ENCODE measurements at places on chromosomes 1 and 21. TPM values are rescaled to one million over a fixed set of nuclear protein-coding genes. Genes with fewer than 3 reads are reported as not detected.

- no peak for DNase-seq
- H3K4me1 ChIP-seq: peaks cover 32% of the 10 kb centered on the region
- H3K27me3 ChIP-seq: no peaks in the 10 kb centered on the region
- no peak overlapping the region for H3K4me3 ChIP-seq
- no peaks in the 10 kb centered on the region for H3K36me3 ChIP-seq
These were observed 56.1 kb downstream of the SKI start for GRCh38 chr1:2283991-2284895.

The OR2L13 gene
- total RNA-seq: 0.17 TPM

The OR10J5 gene
- total RNA-seq: not detected

DNA sequence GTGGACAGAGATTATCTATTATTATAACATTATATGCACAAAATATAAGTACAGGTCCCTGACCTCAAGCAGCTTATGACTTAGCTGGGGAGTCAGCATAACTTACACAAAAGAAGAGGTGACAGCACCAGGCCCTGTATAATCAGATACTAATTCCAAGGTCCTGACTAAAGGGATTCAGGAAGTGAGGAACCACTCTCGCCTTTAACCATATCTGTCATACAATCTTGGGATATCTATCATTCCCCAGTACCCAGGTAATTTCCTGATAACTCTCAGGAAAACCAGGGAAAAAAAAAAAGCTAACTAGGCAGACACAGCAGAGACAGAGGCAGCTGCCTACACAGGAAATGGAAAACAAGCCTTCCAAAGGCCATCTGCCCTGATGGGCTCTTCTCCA is 78.5 kb upstream of the CAMK1G start:
- H3K36me3 ChIP-seq: no peaks in the 10 kb centered on the region
- no peak for DNase-seq
- no peaks in the 10 kb centered on the region for H3K4me1 ChIP-seq
- no peak overlapping the region for H3K4me3 ChIP-seq
- H3K27me3 ChIP-seq: no peaks in the 10 kb centered on the region
- no peak overlapping the region for H3K27ac ChIP-seq

The C1orf87 gene
- total RNA-seq: not detected

The GDAP2 gene
- total RNA-seq: 28.1 TPM

DNA sequence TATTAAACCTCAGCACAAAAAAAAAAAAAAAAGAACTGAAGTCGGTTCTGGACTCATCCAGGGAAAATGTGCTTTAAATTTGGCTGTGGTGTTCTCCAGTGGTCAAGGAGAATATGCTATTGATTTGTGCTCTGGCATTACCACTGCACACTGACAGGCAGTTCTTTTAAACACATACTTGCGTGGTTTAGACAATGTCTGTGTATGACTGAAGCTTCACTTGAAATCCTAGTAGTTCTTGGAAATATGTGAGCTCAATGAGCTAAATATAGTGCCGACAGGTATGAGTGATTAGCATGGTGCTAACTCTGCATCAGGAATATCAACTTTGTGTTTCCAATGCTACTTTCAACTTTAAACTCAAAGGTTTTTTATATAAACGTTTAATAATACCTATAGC is 415.6 kb downstream of the SMYD3 start:
- no peak overlapping the region for H3K4me3 ChIP-seq
- no peaks in the 10 kb centered on the region for H3K36me3 ChIP-seq
- no peaks in the 10 kb centered on the region for H3K4me1 ChIP-seq

DNA sequence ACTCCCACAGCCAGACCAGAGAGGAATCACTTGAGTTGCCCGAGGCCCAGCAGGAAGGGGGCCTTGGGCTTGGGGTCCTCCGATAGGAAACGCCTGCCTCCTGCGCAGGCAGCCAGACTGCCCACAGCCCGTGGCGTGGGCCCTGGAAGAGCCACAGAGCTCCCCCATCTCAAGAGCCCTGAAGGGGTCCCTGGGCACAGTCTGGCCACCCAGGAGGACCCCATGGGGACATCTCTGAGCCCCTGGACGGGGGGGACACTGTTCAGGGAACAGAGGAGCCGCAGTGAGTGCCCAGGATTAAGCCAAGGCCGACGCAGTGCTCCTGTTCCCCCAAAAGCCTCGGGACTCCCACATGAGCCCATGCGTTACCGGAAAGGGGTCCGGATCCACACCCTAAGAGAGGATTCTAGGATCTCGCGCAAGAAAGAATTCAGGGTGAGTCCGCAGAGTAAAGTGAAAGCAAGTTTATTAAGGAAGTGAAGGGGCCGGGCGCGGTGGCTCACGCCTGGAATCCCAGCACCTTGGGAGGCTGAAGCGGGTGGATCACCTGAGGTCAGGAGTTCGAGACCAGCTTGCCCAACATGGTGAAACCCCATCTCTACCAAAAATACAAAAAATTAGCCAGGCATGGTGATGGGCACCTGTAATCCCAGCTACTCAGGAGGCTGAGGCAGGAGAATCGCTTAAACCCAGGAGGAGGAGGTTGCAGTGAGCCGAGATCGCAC is 38.1 kb upstream of the LBR start:
- H3K36me3 ChIP-seq: no peaks in the 10 kb centered on the region
- H3K27me3 ChIP-seq: no peaks in the 10 kb centered on the region

The CD160 gene
- not detected for total RNA-seq

GRCh38 chr21:15446223-15446622 is 283.6 kb upstream of the USP25 start:
- no peaks in the 10 kb centered on the region for H3K36me3 ChIP-seq
- no peak overlapping the region for H3K27ac ChIP-seq
- H3K4me1 ChIP-seq: no peaks in the 10 kb centered on the region
- H3K27me3 ChIP-seq: no peaks in the 10 kb centered on the region
- DNase-seq: no peak

- H3K4me3 ChIP-seq: no peak overlapping the region
- H3K36me3 ChIP-seq: no peaks in the 10 kb centered on the region
- no peak overlapping the region for H3K27ac ChIP-seq
- H3K27me3 ChIP-seq: peaks cover 12% of the 10 kb centered on the region
- DNase-seq: no peak
These were observed 13.8 kb upstream of the SIM2 start for GRCh38 chr21:36684957-36685714.

The RWDD3 gene
- 27.5 TPM for total RNA-seq

DNA sequence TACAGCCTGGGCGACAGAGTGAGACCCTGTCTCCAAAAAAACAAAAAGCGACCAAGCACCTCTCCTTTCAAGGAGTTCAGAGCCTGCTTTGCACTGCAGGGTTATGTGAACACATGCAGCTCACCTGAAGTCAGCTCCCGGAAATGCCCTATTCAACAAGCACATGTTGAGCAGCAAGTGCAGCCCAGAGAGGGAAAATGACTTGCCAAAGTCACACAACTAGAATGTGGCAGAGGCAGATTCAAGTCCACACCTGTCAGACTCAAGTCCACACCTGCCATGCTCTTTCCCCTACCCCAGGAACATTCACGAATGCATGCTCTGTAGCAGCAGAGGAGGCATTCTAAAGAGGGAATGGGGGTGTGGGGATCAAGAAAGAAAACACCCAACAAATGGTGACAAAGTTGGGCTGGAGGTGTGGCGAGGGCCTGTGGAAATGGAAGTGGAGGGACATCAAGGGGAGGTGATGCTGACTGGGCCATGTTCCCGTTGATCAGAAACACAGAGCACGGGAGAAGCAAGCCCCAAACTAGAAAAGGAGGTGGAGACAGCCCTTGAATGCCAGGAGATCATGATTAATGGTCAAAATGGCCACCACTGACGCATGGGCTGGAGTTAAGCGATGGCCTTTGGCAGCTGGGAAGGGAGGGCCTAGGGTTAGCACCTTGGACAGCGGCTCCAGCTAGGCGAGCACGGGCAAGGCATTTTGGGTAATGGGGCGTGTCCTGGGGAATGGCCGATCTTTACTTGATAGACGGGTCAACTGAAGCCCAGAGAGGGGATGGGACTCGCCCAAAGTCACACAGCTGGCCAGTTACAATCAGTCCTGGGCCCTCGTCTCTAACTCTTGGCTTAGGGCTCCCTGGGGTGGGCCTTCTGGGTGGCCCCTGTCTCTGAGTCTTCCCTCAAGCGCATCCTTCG is 21.5 kb downstream of the RAP1GAP start:
- peaks cover 8% of the 10 kb centered on the region for H3K4me1 ChIP-seq
- H3K27ac ChIP-seq: no peak overlapping the region
- no peaks in the 10 kb centered on the region for H3K27me3 ChIP-seq
- DNase-seq: no peak
- H3K36me3 ChIP-seq: no peaks in the 10 kb centered on the region

- H3K4me1 ChIP-seq: no peaks in the 10 kb centered on the region
- no peaks in the 10 kb centered on the region for H3K36me3 ChIP-seq
- H3K4me3 ChIP-seq: no peak overlapping the region
- no peaks in the 10 kb centered on the region for H3K27me3 ChIP-seq
- no peak for DNase-seq
These were observed 122.7 kb downstream of the HMGB4 start for GRCh38 chr1:33986390-33987095.

GRCh38 chr1:210123383-210123782 is 109.2 kb upstream of the SERTAD4 start:
- no peak for DNase-seq
- no peaks in the 10 kb centered on the region for H3K4me1 ChIP-seq
- H3K27ac ChIP-seq: no peak overlapping the region
- no peaks in the 10 kb centered on the region for H3K27me3 ChIP-seq
- H3K4me3 ChIP-seq: no peak overlapping the region

DNA sequence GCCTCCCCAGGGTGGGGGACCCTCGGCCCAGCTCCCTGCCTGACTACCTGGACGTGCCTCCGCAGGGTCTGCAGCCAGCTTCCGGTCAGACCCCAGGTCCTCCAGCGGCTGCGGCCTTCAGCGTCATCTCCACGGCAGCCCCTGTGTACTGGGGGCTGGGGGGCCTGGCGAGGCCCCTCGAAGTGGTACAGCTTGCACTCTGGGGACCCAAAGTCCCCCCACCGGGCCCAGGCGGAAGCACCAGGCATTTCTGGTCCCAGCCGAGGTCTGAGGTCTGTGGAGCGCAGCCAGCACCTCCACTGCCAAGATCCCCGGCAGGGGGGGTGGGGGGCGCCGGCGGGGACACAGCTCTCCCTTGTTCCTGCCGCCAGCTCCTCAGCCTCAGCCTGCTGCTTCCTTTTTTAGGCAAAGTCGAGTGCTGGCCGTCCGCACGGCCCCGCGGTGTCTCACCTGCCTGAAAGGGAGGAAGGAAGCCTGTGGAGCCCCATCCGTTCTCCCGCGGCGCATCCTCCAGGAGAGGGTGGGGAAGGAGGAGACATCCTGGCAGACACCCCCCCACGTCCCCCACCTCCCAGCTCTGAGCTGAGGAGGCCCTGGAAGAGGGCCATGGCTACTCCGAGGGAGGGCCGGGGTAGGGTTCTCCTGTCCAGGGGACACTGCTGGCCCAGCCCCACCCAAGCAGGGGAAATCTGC is 1.2 kb upstream of the VWA1 start:
- no peak overlapping the region for H3K4me3 ChIP-seq
- H3K27me3 ChIP-seq: peaks cover 24% of the 10 kb centered on the region
- peak; percentile 37 for DNase-seq
- H3K27ac ChIP-seq: no peak overlapping the region

GRCh38 chr1:104878203-104878909 is 1128.7 kb downstream of the AMY1C start:
- no peaks in the 10 kb centered on the region for H3K36me3 ChIP-seq
- H3K27me3 ChIP-seq: no peaks in the 10 kb centered on the region
- H3K4me3 ChIP-seq: no peak overlapping the region
- no peaks in the 10 kb centered on the region for H3K4me1 ChIP-seq
- DNase-seq: no peak
- H3K27ac ChIP-seq: no peak overlapping the region

DNA sequence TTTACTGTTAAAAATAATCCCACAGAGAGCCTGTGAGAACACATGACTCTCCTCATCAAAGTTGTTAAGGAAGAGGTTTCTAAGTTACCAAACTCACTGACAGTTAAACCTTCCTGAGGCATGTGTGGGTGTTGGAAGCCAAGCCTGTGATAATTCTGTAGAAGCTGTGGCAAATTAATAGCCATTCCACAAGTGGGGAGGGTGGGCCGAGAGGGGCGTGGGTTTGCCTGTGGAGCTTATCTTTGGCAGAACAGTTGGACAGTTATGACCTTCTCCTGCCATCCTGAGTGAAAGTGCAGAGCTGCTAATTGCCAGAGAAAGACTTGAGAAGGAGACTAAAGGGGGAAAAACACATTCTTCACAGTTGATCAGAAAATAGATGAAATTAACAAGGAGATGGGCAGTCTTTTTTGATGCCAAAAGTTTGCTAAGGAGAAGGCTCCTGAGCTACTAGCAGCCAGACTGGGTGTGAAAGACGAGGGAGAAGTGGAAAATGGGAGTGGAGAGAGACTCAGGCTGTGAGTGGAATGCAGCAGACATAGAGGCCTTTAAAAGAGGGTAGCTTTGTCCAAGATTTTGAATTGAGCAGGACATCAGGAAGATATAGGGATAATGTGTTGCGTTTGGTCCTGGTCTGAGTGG is 1.6 kb upstream of the PLA2G2C start:
- H3K27ac ChIP-seq: no peak overlapping the region
- no peaks in the 10 kb centered on the region for H3K36me3 ChIP-seq
- no peaks in the 10 kb centered on the region for H3K27me3 ChIP-seq
- DNase-seq: no peak
- peaks cover 47% of the 10 kb centered on the region for H3K4me1 ChIP-seq
- no peak overlapping the region for H3K4me3 ChIP-seq

The CD1D gene
- not detected for total RNA-seq

GRCh38 chr1:202569393-202570322 is 140.6 kb downstream of the SYT2 start:
- DNase-seq: no peak
- H3K36me3 ChIP-seq: no peaks in the 10 kb centered on the region
- H3K4me1 ChIP-seq: no peaks in the 10 kb centered on the region

DNA sequence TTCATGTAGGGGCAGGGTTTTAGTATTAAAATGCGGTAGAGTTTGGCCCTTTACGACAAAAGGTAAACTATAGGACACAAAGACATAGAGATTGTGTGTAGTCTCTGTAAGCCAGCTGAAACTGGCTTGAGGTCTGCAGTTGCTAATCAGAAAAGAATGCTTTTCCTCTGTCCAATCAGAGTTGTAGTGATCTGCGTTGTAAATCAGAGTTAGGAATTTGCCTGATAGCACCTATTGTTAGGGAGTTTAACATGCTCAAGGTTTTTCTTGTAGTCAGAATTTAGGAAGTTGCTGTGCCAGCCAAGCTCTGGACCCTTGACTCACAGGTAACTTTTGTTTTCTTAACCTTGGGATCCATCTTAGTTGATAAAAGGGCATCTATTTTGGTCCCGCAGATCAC is 61.2 kb upstream of the VTCN1 start:
- no peak overlapping the region for H3K4me3 ChIP-seq
- no peaks in the 10 kb centered on the region for H3K4me1 ChIP-seq
- DNase-seq: no peak
